ENCODE measurements at places on chromosomes 13 and 19. TPM values are rescaled to one million over a fixed set of nuclear protein-coding genes. Genes with fewer than 3 reads are reported as not detected.

FUT3 gene
- 2.6 TPM for total RNA-seq

FGF21 gene
- total RNA-seq: 0.81 TPM

IFNL1 gene
- not detected for total RNA-seq

STARD13 gene
- total RNA-seq: 4.1 TPM

DNA sequence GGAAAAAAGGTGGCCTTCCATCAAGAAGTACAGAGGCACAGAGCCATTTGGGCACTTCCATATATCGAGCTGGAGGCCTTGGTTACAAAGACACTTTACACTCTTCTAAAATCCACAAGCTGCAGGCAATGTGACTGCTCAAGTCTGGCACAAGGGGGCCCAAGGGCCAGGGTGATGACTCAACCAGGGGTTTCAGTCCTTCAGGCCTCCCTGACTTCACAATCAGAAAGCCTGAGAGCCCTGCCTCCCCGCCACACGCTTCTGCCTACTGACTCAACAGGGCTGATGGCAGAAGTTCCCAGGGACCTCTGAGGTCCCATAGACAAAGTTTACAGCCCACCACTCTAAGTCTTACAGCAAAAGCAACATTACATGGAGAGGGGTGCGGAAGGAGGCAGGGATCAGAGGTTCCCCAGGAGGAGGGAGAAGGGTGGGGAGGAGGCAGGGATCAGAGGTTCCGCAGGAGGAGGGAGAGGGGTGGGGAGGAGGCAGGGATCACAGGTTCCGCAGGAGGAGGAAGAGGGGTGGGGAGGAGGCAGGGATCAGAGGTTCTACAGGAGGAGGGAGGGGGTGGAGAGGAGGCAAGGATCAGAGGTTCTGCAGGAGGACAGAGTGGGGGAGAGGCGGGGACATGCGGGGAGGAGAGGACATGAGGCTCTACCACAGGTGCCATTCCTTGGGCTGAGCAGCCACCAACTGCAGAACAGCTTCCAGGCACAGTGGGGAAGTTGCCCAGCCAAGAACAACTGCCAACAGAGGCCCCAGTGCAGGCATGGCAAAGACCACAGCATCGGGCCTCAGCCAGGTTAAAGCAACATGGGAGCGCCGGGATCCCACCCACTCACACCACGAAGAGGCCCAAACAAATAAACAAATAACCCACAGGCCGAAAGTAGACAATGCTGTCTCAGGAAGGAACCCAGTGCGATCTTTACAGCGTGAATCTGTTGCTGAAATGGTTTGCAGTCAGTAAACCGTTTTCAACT is 52.0 kb downstream of the SLC7A1 start:
- no peak for DNase-seq

GRCh38 chr13:114019367-114019766 is 45.5 kb upstream of the C13orf46 start:
- peak; percentile 8 for DNase-seq

DNA sequence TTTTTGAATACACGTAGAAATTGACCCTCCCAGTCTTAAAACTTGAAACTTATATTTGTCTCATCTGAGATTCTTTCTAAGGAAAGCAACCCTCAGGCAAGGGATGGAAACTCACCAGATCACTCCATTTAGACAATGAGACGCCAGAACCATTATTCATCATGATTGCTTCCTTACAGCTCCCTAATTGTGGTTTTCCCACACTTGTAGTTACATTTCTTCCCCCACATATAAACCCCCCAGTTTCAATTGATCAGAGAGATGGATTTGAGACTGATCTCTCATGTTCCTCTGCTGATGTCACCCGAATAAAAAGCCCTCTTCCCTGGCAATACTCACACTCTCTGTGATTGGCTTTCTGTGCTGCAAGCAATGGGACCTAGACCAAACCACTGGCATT is 197.9 kb upstream of the STARD13 start:
- DNase-seq: no peak

DNA sequence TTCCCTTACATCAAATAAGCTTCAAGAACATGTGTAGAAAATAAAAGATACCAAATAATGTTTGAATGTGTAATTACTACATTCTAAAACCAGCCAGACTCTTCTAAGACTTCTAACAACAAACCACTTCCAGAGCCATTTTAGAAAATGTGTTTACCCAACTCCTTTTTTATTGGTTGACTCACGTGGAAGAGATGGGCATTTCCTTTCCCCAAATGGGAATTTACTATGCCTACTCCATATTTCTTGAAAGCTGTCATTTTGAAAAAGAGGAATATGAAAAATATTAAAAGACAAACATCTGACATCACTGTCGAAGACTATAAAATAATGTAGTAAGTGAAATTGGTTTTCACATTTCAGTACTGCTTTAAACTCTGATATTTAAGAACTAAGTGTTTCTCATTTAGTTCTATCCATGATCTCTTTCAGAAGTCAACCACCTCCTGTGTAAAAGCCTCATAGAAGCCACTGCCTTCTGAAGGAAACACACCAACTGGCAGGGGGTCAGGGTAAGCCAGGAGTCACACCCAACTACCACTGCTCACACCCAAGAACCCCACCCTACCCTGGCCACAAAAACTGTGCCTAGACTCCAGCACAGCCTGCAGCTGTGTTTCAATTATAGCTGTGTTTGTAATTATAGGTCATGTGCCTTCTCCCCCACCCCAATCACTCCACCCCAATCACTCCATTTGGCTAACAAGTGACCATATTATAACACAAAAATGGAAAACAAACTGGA is 86.8 kb downstream of the UBL3 start:
- no peak for DNase-seq

GRCh38 chr13:61258185-61258584 is 157.5 kb downstream of the PCDH20 start:
- no peak for DNase-seq

GRCh38 chr13:91574766-91575165 is 176.3 kb downstream of the GPC5 start:
- no peak for DNase-seq

DNA sequence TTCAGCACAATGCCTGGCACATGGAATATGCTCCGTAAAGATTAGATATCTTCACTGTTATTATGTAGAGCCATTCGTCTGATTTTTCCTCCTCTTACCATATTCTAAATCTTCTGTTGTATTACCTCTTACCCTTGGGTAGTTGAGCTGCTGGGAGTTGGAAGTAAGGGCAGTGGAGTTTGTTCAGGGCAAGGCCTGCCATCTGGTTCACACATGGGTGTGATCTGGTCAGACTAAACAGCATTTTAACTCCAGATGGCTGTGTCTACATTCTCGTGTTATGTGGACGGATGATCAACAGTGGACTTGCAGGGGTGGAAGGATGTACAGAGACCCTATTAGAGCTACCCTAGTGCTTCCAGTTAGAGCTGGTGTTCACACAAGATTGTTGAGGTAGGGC is 164.9 kb downstream of the ZIC5 start:
- no peak for DNase-seq

DNA sequence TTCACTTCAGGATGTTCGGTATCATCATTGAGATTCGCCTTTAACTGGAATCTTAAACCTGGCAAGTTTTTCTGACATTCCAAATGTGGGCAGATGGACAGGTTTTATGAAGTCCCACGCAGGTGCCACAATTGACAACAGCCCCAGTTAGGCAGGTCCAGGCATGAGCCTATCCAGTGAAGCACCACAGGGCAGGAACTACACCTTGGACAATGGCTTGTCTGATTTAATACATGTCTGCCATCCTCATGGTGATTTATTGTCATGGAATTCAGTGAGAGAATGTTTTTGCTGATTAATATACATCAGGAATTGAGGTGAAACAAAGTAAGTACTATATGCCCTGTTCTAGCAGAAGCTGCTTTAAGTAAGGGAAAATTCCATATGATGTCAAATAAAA is 10.2 kb upstream of the TPP2 start:
- no peak for DNase-seq

DNA sequence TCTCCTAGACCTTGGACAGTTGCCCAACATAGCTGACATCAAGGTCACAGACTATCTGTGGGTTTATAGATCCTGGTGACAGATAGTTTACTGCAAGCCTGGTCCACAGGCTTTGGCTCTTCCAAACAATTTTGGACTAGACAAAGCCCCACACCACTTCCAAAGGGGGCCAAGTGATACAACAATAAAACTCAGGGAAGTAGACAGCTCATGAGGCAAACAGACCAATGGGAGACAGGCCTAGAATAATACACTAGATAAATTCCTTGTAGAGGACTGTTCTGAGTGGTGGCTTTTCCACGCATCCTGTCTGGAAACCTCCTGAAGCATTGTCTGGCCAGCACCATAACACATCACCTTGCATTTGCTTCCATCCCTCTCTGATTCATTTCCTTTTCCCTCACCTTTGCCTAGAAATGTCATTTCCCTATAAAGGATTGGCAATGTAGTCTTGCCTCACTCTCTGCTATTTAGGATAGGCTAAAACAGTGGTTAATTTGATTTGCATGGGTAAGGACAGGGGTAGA is 284.2 kb downstream of the POU4F1 start:
- DNase-seq: no peak

- DNase-seq: no peak
These were observed 37.1 kb downstream of the DZIP1 start for GRCh38 chr13:95607366-95607765.

All from HCT116 (cell line).